ENCODE measurements at places on chromosomes 11 and 22.

- DNase-seq: peak; percentile 39
Observed at GRCh38 chr11:62324731-62325556, 12.3 kb upstream of the ASRGL1 start.

GRCh38 chr11:79393362-79394043, 47.3 kb downstream of the TENM4 start:
- no peak for DNase-seq

GRCh38 chr11:117819096-117820040, 5.2 kb downstream of the FXYD2 start:
- DNase-seq: no peak

DNA sequence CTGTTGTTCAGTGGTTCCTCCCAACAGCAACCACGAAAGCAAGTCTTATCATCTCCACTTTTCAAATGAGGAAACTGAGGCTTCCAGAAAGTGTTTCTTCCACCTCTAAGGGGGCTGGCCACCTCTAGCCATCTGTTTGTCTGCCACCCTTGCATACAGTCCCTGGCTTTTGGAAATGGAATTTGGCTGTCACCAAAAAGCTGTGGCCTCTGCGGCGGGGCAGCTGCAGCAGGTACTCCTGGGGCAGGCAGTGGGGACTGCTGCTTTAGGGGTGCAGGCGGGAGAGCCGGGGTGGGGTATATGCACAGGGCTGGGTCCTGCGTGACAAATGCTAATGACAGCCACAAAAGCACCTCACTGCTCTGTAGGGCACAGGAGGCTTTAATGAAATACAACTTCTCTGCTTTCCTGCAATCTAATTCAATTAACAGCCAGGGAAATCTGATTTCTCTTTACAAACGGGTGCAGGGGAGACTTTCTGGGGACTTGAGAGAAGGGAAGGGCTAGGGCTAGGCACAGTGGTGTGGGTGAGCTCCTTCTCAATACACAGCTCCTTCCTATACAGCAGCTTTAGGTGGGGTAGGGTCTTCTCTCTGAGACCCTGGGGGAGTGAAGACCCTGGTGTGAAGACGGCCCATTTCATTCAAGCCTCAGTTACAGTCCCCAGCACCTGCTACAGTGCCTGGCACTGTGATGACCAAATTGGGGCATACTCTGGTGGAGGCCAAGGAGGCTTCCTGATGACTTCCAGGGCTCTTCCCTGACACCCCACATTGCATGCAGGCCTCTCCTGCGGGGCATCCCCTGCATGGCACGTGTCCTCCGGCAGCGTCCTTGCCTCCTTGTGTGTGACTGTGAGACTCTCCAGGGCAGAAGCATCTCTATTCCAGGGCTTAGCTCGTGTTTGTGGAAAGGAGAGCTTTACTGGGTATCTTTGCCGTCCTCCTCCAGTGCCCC, 161.6 kb downstream of the CEP164 start:
- no peak for DNase-seq

DNA sequence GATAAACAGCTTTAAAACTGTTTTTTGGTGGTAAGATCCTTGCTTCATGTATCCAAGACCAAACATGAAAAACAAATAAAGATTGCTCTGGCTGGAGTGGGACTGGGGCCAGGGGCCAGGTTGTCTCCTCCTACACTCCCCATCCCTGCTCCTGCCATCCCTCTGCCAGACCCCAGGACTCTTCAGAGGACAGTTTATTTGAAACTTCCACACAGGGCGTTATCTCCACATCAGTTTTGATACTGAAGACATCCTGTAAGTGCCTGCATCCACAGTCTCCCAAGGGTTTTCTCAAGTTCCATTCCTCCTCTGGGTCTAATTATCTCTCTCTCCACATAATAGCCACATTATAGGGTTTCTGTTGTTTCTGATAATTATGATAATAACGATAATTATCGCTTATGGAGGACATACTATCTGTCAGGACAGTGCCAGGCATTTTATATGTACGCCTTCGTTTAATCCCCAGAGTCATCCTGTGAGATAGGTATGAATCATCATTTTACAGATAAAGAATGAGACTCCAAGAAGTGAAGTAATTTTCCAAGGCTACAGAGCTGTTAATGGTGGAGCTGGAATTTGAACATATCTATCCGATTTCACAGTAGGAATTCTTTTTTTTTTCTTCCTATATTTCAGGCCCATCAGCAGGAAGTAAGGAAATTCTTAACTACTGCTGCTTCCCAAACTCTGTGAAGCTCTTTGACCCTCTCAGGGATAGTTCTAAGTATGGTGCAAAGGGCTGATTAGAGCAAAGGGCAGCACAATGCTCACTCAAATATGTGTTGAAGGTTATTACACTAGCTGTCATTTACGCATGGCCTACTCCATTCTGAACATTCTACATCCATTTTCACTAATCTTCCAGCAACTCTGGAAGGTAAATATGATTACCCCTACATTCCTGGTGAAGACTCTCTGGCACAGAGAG, 488.0 kb upstream of the CCDC90B start:
- no peak for DNase-seq

DNA sequence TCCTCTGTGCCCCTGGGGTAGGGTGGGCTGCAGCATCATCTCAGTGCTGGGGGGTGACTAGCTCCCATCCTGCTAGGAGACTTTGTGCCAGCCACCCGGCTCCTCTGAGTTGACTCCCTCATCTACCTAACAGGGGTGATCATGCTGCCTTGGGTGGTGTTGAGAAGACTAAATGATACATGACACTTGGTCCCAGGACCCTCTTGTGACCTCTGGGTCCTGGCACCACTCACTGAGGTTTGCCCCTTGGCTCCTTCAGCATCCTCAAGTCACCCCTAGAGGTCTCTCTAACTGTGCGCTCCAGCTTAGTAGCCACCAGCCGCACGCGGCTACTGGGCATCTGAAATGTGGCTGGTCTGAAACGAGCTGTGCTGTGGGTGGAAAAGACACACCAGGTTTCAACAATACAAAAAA, 72.1 kb downstream of the LRRC32 start:
- DNase-seq: no peak

DNA sequence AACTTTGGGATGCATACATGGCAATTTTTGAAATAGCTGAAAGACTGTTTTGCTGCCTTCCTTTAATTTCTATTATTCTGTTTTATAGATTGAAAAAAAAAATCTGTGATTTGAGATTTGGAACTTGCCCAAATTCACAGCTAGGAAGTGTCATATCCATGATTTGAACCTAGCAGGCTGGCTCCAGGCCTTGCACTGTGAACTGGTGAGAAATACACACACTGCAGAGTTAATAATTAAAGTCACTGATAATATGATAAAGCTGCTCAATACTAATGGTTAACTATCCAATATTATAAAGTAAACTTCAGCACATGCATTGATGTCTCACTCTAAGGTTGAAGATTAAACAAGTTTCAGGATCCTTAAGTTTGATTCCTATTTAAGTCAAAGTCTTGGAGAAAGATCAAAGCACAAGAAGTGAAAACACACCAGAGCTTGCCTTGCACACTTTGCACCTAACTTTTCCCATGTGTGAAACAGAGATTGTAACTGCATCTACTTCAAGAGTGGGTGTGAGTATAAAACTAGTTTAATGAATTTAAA, 150.6 kb upstream of the CCDC179 start:
- DNase-seq: no peak

DNA sequence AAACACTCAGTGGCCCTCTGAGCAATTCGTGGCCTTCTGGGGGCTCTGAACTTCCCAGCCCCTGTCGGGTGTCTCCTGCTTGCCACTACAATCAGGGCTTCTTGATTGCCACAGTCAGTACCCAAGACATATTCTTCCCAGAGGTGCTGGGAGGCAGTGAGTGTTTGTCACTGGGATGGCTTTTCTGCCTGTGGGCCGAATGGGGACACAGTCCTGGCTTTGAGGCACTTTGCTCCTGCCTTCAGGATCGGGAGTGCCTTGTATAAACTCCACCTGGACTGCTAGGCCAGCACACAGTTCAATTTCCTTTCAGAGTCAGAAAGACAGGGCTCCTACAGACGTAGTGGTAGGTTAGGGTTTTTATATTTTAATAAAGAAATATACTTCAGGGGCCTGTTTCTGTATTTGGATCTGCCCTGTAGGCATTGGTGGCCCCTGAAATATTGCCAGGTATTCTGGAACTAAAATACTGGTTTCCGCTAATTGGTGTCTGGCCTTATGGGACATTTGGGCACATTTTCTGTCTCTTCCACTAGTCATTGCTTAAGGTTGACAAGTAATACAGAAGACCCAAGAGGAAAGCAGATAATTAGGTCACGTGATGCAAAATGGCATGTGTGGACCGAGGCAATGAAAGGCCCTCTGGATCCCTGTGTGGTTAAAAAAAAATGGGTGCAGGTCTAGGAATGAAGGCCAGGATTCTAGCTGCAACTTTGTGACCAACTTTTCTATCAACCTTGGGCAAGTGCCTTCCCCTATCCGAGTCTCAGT, 98.4 kb upstream of the NARS2 start:
- DNase-seq: no peak

DNA sequence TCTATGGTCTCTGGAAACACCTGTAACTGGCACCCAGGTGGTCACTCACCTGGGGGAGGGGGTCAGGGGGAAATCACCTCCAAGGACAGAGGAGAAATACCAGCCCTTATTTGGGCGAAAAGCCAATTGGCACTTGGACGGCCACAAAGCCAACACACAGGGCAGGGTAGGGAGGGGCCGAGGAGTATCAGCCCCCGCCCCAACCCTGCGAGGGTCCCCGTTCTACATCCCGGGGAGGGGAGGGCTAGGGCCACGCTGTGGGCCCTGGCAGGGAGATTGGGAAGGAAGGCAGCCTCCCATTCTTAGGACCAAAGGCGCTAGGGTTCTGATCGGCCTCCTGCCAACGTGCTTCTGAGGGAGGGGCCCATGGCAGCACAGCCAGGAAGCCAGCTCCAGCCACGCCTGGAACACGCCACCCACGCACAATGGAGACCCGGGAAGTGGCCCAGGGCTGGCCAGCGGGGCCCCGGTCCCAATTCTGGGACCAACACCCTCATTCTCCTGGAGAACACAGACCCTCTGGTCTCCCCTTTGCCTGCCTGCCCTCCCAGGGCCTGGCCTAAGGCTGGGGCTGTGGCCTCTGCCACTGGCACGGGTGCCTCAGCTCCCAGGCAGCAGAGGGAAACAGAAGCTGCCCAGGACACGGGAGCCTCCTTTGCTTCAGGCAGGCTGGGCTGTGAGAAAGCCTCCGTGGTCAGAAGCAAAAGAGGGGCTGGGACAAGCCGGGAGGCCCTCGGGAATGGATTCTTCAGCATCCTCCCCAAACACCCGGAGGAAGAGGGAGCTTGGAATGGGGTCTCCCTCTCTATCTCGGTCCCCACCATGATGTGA, 7.4 kb downstream of the CBX6 start:
- DNase-seq: no peak

- DNase-seq: no peak
Observed at GRCh38 chr11:134995741-134996140, 583.7 kb upstream of the B3GAT1 start.

DNA sequence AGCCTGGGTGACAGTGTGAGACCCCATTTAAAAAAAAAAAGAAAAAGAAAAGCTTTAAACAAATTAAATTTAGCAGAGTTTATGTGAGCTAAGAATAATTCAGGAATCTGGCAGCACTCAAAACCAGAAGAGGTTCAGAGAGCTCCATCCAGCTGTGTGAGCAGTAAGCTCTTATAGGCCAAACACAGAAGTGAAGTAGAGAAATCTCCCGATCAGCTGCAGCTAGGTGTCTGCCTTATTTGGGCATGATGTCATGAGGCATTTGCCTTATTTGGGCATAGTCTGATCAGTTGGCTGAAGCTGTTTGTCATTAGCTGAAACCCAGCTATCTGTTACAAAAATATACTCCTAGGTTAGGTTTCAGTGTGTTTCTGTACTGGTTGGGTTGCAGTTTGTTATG, 8.2 kb downstream of the MS4A15 start:
- no peak for DNase-seq

DNA sequence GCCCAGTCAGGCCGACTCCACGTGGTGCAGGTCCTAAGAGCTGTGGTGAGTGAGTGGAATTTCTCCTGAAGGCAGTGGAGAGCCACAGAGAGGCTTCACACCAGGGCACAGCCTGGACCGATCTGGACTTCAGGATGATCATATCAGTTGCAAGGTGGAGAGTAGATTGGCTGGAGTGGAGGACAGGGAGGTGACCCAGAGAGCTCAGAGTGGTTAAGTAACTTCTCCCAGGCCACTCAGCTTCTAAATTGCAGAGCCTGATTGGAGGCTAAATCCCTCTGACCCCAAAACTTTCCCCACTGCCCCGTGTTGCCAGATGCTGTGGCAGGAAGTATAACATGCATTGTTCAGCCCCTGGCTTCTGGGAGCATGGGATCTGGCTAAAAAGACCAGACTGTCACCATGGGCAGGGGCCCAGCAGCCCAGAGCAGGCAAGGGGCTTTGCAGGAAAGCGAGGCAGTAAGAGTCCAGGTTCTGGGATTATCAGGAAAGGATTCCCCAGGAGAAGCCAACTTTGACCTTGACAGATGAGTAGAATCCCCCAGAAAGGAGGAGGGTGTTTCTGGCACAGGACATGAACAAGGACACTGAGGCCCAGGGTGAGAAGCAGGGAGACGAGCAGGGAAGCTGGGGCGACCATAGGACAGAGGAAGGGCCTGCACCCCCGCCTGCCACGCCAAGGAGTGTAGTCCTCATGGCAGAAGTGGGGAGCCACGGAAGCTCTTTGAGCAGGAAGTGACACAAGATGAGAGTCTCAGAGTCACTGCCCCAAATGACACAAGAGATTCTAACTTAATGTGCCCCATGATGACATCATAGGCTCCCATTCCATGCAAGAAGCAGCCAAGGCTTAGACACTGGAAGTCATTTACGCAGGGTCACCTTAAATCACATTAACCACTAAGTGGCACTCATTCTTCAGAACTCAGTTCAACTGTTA, 4.8 kb downstream of the SLC35C1 start:
- no peak for DNase-seq

DNA sequence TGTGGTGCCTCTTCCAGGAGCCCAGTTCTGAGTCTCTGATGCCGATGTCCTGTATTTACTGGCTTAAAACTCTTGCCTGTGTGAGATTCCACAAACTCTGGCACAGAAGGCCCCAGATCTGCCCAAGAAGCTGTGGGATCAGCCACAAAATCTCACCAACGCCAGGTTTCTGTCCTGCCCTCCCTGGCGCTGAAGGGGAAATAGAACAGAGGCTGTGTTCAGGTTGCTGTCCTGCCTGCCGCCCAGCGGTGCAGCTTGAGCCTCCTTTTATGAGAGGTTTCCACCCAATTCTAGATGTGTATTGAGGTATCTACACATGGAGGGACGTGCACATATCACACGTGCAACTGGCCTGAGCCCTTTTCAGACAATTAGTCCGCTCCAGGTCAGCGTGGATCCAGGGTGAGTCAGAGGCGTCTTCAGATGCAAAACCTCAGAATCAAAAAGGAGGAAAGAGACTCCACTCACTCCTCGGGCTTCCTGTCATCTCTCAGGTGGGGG, 2.2 kb downstream of the TMEM80 start:
- no peak for DNase-seq

DNA sequence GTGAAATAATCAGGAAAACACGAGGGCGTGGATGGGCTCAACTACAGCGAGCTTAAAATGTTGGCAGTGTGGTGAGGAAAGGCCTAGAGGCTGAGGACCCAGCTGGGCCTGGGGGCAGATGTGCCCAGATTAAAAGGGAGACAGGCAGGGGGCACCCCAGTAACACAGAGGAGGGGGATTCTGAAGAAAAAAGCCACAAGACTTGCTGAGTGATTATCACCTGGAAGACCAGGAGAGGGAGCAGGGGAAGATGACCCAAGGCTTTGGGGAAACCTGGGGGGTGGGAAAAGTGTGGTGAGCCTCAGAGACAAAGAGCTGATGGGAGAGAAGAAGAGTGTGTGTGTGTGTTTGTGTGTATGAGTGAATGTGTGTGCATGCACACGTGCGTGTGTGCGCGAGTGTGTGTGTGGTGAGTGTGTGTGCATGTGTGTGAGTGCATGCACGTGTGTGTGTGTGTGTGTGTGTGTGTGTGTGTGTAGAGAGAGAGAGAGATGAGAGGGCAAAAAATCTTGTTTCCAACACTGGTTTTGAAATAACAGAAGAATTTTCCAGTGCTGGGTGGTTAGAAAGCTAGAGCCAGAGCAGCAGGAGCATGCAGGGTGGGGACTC, 500.5 kb downstream of the BUD13 start:
- no peak for DNase-seq

Data from stimulated activated CD8-positive, alpha-beta memory T cell treated with anti-CD3 and anti-CD28 coated beads, Interleukin-7, amount 100 ng/mL, for 24 hours (primary cell).